ENCODE measurements at places on chromosomes 12 and 14.

DNA sequence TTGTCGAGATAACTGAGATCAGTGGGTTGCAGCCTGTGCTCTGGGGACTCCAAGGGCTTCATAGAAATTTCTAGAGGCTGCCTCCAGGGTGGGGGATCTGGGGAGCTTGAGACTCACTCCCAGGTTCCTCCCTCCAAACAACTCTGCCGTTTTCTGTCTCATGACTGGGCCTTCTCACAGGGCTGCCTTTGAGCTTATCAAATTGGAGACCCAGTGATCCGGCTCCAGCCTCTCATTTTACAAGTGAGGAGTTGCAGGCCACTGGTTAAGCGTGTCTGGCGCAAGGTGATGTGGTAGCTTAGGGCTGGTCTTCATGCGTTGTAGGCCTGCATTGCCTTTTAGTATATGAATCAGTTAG is 85.8 kb downstream of the SLC25A47 start:
- no peak for DNase-seq

GRCh38 chr12:7346551-7347225 is 42.8 kb downstream of the ACSM4 start:
- DNase-seq: no peak

DNA sequence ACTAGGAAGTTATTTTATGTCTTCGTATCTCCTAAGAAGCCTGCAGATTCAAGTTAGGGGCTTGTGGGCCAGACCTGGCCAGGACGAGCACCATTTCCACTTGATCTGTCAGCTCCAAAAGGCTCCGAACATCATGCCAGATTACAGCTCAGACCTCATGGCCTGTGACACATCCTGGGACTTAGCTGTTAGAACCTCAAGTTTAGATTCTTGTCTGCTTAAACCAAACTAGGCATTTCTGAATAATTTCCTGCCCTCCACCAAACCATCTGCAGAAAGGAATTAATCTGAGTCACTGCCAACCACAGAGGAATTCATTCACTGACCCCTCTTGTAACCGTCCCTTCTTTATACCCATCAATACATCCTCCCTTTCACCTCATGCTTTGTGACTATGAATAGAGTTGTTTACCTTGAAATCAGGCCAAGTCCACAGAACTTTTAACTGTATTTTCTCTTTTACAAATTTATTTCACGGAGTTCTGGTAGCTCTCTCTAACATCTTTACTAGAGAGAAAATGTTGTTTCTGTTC is 120.3 kb downstream of the FBXL14 start:
- no peak for DNase-seq

- no peak for DNase-seq
Observed at GRCh38 chr12:31626270-31626995, 33.1 kb upstream of the ETFBKMT start.

DNA sequence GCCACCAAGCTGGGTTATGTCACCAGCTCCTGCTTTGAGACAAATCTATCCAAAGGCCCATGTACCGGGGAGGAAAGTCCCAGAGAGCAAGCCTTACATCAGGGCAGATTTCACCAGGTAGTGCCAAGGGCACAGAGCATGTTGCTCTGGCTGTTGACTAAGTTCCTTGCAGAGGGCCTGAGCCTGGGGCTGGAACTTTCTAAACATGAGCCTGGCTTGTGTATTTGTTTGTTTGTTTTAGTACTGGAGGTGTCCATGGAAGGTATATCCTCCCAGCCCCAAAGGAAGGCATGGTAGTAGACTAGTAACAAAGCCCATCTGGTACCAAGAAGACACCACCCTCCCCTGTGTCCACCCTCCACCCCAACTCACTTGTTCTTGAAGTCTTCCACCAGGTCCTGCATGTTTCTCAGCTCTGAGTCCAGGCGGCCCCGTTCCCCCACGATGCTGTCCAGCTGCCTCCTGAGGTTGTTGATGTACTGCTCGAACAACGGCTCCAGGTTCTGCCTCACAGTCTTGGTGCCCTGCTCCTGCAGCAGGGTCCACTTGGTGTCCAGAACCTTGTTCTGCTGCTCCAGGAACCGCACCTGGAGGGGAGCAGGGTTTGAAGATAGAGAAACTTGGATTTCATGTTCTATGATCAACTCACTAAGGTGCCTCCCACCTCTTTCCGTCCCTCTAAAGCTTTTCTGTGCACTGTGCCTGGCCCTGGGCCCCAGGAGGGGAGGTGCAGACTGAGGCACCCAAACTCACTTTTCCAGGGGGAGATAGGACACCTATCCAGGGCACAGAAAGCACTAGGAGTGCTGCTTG is 1.4 kb downstream of the KRT5 start:
- DNase-seq: no peak

DNA sequence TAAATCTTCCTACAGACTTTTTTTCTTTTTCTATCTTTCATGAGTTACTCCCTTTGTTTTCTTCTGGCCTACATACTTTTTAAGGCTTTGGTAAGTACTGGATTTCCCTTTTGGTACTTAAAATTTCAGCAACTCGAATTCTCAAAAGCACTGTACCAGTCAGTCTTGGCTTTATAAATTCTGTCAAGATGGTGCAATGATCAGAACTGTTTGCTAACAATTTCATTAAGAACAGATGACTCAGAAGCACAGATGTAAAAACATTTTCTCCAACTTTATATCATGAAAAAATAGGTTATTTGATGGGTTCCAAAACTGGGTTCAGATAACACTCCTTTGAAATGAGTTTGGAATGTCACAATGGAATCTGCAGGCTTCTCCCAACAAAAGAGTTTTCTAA is 1961.8 kb upstream of the FLRT2 start:
- no peak for DNase-seq

DNA sequence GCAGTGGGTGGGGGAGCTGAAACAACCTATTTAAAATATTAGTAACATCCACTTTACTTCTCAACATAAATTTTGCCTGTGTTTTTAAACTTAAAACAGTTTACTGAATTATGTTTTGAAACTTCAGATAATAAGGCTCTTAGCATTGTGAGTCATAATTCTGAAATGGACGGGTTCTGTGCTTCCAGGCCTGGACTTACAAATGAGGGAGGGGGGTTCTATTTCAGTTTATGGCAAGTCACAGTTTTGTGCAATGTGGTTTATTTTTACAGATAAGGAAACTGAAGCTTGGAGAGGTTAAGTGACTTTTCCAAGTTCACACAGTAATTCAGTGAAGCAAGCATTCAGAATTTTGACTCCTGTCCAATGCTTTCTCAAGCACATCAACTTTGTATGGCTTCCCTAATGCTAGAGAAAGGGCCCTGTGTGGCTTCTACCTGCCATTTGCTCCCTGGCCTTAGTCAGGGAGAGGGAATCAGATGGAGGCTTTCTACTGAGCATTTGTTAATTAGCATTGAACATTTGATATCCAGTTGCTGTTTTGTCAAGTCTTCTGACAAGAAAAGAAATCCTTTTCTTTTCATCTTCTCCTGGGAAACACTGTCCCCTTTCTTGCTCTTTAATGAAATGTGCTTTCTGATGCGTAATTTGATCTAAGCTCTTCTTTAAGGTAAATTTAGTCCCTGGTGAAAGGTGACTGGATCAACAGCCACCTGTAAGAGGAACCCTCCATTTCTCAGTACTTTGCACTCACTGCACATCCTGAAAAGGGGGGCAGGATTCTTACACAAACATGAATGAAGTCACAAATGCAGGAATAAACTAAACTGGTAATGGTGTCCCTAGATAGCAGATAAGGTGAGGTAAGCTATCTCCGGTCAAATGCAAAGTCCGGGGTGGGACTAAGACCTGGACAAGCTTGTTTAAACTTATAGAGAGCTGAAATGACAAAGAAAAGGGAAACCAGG is 2.5 kb upstream of the SALL2 start:
- no peak for DNase-seq

DNA sequence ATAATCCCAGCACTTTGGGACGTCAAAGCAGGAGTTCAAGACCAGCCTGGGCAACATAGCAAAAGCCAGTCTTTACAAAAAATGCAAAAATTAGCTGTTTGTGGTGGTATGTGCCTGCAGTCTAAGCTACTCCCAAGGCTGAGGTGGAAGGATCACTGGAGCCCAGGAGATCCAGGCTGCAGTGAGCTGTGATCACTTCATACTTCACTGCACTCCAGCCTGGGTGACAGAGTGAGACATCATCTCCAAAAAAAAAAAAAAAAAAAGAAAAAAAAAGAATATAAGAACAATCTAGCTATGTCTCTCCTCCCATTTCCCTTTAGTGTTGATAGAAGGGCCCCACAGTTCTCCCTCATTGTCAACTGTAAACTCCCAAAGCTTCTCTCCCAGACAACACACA is 3.5 kb upstream of the BCAT1 start:
- no peak for DNase-seq

- no peak for DNase-seq
Observed at GRCh38 chr12:117002051-117002817, 91.5 kb downstream of the FBXW8 start.

DNA sequence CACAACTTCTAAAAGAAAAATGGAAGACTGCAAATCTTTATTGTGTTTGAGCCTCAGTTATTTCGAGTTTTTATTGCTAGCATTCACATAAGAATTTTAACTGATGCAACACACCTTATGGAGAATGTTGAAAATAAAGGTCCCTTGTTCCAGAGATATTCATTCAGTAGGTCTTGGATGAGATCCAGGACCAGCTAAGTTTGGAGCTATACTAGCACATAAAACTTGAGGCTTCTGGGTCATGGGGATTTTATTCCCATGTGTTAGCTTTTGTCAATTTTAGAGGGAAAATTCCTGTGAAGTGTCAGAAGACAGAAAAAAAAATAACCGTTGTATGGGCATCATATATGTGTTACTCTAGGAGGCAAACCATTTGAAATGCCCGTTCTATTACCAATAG is 693.2 kb upstream of the MIS18BP1 start:
- no peak for DNase-seq

DNA sequence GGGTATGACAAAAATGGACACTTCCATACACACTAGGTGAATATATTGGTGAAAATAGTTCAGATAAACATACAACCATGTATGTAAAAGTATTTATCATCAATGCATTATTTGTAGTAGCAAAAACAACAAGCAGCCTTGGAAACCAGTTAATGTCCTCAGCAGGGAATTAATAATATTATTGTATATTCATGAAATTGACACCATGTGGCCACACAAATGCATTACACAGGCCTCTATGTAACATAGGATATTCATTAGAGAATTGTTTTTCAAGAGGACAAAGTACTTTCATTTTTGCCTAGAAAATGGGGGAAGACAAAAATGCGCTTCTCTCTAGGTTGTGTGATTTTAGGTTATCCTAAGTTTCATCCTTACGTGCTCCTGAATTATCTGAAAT is 24.3 kb downstream of the SPRING1 start:
- DNase-seq: no peak

DNA sequence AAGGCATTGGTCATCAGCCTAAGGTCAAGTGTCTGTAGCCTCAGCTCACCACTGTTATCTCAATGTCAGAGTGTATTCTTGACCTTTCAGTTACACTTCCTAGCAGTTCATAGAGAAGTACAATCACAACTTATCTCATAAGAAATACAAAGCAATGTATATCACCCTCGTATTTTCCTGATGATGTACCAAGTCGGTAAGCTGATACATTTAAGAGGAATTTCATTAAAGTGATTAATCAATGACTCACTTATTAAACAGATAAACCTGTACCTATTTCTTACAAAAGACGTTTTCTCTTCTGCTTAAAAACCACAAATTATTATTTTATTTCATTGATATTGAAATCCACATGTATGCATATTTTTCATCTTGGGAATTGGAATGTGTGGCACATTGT is 3.9 kb upstream of the PRB3 start:
- no peak for DNase-seq

GRCh38 chr14:99564256-99564925 is 39.6 kb downstream of the CCDC85C start:
- DNase-seq: peak; percentile 47

GRCh38 chr14:21913759-21914158 is 240.1 kb upstream of the OR4E1 start:
- no peak for DNase-seq

GRCh38 chr12:49956663-49957569 is 4.8 kb upstream of the AQP5 start:
- DNase-seq: no peak

GRCh38 chr12:56546680-56547079 is 25.1 kb downstream of the RBMS2 start:
- no peak for DNase-seq

GRCh38 chr12:3122841-3123678 is 45.9 kb downstream of the TSPAN9 start:
- DNase-seq: no peak

DNA sequence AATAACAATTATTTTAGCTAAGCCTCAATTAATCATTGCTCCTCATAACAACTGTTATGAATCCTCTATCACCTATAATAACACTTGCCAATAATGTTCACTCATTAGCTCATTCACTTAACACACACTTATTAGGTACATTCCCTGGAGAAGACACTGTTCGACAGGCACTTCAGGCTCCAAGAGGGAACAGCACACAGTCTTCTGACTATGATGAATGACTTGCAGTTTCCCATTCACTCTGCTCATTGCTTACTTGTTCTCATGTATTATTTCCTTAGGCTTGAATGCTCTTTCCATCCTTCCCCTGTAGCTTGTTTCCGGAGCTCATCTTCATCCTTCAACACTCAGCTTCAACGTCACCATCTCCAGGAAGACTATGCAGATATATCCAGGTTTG is 437.3 kb downstream of the TMEM132D start:
- DNase-seq: no peak

DNA sequence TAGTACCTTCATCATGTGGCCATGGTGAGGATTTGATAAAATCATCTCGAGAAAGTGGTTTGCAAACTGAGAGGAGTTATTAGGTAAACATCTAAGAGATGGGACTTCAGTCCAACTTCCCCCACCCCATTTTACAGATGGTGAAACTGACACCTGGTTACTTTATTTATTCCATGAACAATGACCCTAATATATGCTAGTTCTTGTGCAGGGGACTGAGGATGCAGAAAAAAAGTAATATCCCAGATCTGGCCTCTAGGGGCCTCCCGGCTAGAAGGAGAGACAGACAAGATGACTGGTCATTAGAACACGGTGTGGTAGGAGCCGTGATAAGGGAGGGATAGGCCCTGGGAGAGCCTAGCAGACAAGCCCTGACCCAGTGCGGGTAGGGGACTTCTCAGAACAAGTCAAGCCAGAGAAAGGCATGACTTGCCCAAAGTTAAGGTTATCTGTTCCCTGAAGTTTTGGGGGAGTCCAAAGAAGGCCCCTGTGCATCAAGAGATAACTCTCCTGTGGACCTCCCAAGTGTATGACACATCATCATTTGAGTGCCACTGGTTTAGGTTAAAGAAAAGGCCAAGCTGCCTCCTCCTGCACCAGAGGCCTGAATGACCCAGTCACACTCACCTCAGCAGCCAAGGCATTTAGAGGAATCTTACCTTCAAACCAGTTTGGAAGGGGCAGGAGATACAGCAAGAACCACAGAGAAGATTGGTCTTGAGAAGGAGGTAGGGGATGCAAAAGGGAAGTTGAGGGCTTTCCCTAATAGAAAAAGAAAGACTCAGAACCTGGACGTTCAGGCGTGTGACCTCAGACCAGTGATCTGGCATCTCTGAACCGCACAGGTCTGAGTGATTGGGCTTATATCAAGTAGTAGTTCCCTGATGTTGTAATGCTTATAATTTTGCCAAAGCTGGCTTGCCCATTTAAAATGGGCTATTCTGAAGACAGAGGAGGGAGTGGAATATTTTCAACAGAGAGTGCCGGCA is 1.6 kb downstream of the CMKLR1 start:
- DNase-seq: no peak

GRCh38 chr14:33404054-33404453 is 465.4 kb downstream of the NPAS3 start:
- no peak for DNase-seq

GRCh38 chr12:44460261-44460660 is 415.9 kb downstream of the NELL2 start:
- DNase-seq: no peak
